ENCODE measurements at places on chromosomes 6 and 20.

DNA sequence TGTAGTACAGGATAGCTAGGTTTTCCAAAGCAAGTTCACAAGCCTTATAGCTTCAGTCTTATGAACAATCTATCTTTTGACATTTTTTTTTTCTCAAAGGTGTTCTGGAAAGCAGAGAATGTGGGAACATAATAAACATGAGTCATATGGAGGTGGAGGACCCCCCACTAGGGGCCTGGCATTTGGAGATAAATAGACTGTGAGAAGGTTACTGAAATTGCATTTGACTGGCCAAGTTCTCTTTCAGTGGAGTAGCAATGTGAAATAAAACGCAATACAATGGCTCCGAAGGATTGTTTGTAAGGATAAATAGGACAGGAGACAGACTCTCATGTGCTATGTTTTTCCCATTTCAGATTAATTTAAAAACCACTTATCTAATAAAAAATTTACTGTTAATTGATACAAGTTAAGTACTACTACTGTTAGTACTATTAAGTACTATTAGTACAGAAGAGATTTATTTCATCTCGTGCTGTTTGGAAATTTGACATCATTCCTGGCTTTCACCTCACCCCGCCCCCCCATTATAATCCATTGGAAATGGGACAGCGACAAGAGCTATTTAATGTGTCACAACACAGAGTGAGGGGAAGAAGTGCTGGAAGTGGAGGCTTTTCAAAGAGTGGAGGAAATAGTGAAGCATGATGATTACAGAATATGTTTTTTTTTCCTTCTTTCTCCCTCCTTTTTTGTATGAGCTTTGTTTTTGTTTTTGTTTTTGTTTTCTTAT, 122.6 kb upstream of the ID4 start:
- no peak for DNase-seq

- no peak for DNase-seq
These were observed 9.2 kb downstream of the SPATA2 start for GRCh38 chr20:49906101-49906604.

GRCh38 chr6:169233832-169234231, 19.8 kb downstream of the THBS2 start:
- no peak for DNase-seq

DNA sequence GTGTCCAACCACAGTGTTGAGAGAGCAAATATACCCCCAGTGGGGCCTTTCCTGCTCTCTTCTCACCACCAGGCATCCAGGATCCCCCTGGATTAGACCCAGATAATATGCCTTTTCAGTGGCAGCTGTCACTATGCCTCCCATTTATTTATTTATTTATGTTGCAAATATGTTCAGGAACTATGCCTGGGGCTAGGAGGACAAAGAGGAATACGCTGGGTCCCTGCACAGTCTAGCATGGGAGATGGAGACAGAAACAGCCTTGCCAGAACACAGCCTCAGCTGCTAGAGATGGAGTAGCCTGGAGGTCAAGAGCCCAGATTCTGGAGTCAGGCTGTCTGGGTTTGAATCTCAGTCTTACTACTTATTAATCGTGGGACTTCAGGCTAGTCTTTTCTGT, 74.6 kb upstream of the LRFN2 start:
- DNase-seq: no peak

DNA sequence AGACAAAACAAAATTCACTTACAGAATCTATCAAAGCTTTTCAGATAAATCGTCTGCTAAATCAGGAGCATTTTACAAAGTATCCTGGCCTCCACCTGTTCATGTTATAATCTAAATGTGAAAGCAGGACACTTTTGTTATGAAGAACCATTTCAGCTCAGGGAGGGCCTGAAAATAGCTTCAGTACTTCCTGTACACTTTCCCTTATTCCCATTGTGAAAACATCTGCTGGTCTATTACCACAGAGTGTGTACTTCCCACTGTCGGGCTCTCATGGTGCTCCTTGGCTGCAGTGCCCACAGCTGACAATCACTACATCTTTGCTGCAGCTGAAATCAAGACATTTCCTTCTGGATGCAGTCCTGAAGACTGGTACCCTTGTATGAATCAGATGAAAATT, 128.1 kb downstream of the OPRM1 start:
- no peak for DNase-seq

DNA sequence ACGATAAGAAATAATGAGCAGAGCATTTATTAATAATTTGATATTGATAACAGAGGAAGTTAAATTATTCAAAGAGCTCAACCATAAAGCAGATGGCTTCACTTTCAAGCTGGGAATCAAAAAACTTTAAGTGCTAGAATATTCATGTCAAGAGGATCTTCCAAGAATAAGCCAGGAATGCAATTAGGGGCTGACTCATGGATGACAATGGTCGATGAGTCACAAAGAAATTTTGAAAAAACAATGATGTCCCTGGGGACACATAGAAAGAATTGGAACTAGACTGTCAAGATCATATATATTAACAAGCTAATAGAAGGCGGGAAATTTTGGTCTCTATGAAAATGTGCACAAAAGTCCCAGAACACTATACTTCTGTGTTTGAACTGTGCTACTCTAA, 304.1 kb downstream of the LAMA2 start:
- no peak for DNase-seq

All from Right ventricle myocardium inferior (tissue), 1 donor.